ENCODE measurements at places on chromosomes 2 and 18.
A peak's percentile ranks its signal among the peaks of the same experiment; 100 is the strongest.

DNA sequence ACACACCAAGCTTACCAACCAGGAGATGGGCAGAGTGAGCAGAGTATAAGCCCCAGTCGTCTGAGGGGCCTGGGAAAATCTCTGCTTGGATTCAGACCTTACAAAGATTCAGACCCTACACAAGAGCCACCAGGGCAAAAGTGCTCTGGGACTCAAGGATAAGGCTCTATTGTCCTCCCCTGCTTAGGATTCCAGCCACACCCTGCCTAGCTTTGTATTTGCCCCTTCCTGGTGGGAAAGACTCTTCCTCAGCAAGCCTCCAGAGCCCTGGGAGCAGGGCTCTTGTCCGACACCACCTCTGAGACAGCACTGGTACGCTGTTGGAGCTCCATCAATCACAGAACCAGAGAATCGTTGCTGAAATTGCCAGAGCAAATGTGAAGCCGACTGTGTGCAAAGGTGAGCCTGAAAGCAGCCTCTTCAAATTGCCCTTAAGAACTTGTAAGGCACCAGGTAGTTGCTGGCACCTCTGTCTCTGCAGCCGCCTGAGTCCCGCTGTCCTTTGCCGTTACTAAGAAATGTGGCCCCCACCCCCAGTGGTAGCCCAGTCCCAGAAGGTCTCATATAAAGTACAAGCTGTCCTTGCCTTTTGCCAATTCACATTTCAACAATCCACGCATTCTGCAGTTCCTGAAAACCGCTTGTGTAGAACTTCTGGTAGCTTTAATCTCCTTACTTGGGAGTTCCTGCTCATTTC is 148.7 kb downstream of the CTIF start:
- no peaks in the 10 kb centered on the region for H3K4me1 ChIP-seq
- no peak for DNase-seq
- no peak overlapping the region for H3K4me3 ChIP-seq
- H3K27ac ChIP-seq: no peak overlapping the region
- no peaks in the 10 kb centered on the region for H3K27me3 ChIP-seq

GRCh38 chr2:143796051-143796450 is 666.8 kb downstream of the ARHGAP15 start:
- H3K36me3 ChIP-seq: no peaks in the 10 kb centered on the region
- DNase-seq: no peak
- H3K4me1 ChIP-seq: no peaks in the 10 kb centered on the region

DNA sequence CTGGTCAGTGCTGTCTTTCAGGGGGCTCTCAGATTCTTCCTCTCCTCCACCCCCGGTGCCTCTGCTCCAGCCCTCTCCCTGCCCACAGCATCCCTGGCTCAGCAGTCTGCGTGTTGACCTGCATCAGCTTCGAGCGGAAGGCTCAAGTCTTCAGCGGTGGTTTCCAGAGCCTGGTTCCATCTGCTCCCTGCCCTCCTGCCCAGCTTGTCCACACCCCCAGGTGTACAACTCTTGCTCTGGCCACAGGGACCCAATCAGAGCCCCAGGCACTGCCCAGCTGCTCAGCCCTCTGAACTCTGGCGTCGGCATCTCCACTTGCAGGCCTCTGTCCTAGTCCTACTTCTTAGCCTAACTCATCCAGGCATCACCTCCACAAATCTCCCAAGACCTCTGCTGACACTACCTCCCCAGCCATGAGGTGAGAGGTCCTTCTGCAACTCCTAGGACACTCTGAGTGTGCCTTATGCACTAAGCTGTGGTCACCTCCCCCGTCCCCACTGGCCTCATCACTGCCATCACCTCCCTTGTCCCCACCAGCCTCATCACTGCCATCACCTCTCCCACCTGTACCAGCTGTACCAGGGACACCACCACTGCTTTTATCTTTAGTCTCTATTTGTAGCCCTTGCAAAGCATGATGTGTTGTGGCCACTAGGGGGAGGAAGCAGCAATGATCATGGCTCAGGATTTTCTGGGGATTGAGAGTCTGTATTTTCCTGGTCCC is 60.9 kb downstream of the EDAR start:
- H3K27me3 ChIP-seq: no peaks in the 10 kb centered on the region
- peaks cover 14% of the 10 kb centered on the region for H3K4me1 ChIP-seq
- no peaks in the 10 kb centered on the region for H3K36me3 ChIP-seq

DNA sequence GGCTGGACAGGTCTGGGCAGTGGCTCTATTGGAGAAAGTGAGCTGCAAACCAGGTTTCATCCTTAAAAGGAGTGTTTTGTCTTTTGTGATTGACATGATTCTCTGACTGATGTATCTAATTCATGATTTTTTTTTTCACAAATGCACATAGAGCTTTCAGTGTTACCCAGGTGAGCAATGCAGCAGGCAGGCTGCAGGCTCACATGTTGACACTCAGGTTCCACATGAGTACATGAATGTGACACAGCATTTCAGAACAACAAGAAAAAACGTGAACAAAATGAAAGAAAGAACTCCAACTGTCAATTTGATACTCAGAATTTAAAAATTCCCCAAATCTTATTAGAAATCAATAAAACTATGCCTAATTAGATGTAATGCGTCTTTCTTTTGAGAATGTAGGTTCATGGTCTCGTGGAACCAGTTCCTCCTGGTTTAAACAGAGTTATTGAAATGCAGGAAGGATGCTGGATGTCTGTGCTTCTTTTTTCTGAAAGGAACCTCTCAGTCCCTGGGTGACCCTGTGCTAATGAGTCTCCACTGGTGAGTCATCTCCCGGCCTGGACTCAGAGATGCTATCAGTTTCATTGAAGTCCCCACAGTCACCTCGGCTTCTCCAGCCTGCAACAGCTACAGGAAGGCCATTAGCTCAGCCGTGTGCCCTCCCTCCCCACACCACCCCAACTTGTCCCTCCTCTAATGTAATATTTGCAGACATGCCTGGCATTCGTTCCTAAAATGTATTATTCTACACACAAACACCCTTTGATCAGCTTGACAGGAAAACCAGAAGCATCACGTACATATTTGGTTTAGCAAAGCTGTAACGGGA is 430.4 kb downstream of the LPIN1 start:
- H3K4me1 ChIP-seq: peaks cover 33% of the 10 kb centered on the region
- H3K27me3 ChIP-seq: no peaks in the 10 kb centered on the region
- H3K27ac ChIP-seq: peak overlapping the region; percentile 82
- no peak overlapping the region for H3K4me3 ChIP-seq
- no peaks in the 10 kb centered on the region for H3K36me3 ChIP-seq

DNA sequence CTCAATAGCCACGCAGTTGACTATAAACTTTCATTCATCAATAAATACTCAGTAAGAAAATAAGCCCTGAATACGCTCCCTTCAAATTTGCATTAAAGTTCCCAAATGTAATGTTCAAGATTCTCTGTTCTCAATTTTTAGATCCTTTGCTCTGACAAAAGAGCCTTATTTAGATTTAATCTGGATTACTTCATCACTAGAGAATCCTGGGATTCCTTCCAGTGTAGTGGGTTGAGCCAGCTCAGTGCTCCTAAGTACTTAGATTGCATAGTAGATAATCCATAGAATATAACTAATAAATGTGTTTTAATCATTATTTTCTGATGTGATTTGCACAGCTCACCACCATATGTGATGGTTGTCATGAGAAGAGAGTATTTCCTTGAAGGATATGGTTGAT is 1286.2 kb downstream of the SUCLG1 start:
- no peaks in the 10 kb centered on the region for H3K27me3 ChIP-seq
- H3K4me1 ChIP-seq: no peaks in the 10 kb centered on the region
- H3K27ac ChIP-seq: no peak overlapping the region
- DNase-seq: no peak
- no peak overlapping the region for H3K4me3 ChIP-seq
